ENCODE measurements at places on chromosomes 4 and X.

DNA sequence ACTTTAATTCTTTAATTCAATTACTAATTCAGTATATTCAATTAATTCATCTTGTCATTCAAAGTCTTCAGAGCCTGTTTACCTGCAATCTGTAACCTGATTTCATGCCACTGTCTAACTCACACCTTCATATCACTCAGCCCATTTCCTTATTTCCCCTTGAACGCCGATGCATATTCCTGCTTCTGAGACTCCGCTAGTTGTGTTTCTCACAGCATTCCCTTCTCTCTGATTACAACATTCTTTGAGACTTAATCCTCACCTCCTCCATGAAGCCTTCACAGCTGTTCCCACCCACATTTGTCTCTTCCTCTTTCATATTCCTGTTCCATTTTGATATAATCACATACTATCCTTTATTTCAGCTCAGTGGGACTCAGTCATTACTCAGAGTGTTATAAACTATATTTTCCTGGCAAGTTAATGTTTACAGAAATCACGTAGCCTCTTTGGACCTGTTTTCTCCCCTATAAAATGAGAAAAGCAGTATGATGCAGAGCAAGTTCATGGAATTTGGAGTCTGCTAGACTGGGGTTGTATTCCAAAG is 69.0 kb downstream of the MAP9 start:
- no peak for DNase-seq

DNA sequence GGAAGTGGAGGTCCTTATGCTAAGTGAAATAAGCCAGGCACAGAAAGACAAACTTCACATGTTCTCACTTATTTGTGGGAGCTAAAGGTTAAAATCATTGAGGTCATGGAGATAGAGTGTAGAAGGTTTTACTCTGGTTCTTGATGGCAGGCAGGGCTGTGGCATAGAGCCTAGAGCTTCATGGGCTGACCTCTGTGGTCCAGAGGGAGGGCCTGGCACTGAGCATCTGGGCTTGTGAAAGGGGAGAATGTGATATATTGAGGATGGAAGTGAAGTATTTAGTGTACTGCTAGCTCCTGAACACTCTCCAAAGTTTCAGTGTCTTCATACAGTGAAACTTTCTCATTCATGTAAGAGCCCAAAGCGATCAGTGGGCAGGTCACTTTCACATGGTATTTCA is 71.3 kb upstream of the ANXA3 start:
- DNase-seq: no peak

DNA sequence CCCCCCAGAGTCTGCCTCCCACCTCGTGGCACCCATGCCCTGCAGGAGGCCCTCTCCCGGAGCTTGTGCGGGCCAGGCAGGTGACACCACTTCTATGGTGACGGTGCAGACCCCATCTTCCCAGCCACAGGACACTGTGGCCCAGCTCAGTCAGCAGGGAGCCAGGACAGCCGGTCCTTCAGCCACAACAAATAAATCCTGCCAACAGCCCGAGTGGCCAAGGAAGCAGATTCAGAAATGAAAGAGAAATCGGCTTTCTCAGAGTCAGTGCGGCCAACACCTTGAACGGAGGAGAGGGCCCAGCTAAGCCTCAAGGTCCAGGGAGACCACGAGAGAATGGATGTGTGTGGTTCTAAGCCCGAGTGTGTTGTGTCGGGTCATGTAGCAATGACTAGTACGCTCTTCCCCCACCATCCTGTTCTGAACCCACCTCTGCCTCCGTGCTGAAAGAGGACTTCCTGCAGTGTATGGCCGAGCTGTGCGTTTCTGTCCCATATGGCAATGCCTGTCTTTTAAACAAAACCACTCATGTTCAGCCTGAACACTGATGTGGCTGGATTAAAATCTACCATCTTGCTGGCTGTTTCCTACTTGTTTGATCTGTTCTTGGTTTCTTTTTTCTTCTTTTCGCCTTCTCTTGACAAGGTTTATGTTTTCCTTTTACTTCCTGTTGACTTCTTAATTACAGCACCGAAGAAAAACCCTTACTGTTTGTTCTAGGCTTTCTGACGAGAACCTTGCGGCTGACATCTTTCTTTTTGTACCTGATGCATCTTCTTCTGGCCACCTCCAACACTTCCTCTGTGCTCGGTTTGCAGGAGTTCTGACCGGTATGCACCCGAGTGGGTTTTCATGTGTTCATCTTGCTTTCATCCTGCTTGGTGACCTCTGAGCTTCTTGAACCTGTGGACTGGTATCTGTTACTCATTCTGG is 53.1 kb downstream of the GAK start:
- no peak for DNase-seq

DNA sequence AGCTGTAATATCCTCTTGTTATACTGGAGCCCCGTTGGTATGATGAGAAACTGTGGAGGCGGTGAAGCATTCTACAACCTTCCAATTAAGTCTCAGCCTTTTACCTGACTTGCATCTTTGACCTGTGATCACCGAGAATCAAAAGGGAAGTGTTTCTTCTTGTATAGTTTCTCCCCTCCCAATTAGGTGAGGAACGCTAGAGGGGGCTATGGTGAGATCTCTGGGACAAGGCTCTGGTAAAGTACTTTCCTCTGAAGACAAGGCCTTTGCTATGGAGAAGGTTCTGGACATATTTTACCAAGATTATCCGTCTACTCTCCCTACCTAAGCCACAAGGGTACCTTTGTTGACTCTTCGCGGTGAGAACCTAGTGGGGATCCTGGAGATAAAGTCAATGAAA is 111.3 kb downstream of the CBLL2 start:
- DNase-seq: no peak

DNA sequence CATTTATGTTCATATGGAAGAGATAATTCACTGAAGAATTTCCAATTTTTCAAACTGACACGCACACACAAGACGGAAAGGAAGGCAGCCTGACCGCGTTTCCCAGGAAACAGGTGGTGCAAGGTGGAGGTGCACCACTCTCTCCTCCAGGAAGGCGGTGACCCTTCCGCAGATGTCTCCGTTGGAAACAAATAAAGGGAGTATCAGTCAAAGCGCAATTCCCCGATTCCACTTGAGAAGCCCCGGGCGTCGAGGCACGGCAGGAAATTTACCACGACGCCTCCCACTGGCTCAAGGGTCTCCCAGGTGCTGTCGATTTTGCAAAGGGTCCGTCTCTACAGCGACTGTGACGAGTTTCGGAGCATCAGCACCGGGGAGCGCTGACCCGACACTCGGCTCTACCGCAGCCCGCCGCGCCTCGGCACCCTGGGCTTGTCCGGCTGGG is 770 bp upstream of the TIGD2 start:
- DNase-seq: no peak

- DNase-seq: no peak
These were observed 209.3 kb upstream of the MAOA start for GRCh38 chrX:43446752-43447151.

- DNase-seq: no peak
These were observed 990 bp upstream of the HADH start for GRCh38 chr4:107988763-107989035.

GRCh38 chrX:19875050-19875431 is 12.4 kb downstream of the SH3KBP1 start:
- DNase-seq: no peak

DNA sequence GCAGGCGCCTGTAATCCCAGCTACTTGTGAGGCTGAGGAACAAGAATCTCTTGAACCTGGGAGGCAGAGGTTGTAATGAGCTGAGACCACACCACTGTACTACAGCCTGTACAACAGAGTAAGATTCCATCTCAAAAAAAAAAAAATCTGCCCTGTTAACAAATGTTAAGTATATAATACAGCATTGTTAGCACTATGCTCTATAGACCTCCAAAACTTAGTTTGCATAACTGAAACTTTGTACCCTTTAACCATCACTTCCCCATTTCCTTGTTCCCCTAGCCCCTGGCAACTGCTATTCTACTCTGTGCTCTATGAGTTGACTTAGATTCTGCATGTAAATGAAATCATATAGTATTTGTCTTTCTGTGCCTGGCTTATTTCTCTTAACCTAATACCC is 76.7 kb downstream of the TAB3 start:
- DNase-seq: no peak

- no peak for DNase-seq
These were observed 10.4 kb downstream of the LRPAP1 start for GRCh38 chr4:3521621-3522325.

DNA sequence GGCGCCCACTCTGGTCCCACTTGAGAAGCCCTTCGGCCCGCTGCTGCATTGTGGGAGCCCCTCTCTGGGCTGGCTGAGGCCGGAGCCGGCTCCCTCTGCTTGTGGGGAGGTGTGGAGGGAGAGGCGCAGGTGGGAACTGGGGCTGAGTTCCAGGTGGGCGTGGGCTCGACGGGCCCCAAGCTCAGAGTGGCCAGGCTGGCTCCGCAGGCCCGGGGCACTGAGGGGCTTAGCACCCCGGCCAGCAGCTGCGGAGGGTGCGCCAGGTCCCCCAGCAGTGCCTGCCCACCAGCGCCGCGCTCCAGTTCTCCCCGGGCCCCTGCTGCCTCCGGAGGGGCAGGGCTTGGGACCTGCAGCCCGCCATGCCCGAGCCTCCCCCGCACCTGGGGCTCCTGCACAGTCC is 65.2 kb upstream of the SMIM10 start:
- DNase-seq: no peak

DNA sequence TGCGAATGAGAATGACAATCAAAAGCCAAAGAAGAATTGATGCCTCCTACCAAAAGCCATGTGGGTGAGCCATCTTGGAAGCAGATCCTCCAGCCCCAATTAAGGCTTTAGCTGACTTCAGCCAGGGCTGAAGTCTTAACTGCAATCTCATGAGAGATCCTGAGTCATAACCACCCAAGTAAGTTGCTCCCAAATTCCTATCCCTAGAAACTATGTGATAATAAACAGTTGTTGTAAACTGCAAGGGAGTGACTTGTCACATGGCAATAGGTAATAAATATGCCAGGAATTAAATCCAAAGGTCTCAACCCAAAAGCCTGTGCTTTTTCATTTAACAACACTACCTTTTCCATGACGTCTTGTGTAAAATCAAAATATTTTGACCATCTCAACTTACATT is 154.2 kb upstream of the TBL1X start:
- no peak for DNase-seq

DNA sequence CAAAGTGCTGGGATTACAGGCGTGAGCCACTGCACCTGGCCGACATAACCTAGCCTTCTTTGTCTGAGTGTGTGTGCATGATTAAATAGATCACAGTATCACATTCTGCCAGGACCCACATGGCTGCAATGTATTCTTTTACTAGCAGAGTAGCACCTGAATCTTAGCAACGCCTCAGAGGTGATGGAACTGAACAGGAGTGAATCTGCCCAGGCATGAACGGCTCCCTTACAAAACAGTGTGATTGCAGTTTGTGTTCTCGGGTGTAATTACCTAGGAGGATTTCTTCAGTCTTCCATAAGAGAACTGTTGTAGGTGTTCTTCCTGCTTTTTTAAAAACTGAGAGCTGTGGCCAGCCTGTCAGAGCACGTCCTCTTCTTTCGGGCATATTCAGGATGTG is 122.7 kb upstream of the STS start:
- DNase-seq: no peak

GRCh38 chr4:7886007-7886973 is 53.4 kb downstream of the AFAP1 start:
- no peak for DNase-seq

- DNase-seq: no peak
These were observed 79.8 kb downstream of the ADAMTS3 start for GRCh38 chr4:72489267-72489666.

DNA sequence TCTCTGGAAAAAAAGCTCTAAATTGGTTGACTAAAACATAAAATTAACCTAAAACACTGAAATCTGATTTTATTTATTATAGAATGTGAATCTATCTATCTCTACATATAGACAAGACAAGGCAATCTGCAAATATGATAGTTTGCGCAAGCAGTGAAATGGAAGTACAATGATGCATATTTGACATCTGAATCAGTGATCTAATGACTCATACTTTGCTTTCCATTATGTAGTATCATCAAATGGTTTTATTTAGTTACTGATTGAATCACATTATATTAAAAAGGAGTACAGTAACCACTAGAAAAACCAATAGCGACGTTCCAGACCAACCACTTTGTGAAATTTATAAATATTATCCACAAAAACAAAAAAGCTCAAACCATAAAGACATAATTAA is 1969.3 kb downstream of the PCDH7 start:
- no peak for DNase-seq

- no peak for DNase-seq
These were observed 1.5 kb upstream of the MSMO1 start for GRCh38 chr4:165325732-165326512.

GRCh38 chr4:141652161-141652778 is 15.9 kb downstream of the IL15 start:
- DNase-seq: no peak

DNA sequence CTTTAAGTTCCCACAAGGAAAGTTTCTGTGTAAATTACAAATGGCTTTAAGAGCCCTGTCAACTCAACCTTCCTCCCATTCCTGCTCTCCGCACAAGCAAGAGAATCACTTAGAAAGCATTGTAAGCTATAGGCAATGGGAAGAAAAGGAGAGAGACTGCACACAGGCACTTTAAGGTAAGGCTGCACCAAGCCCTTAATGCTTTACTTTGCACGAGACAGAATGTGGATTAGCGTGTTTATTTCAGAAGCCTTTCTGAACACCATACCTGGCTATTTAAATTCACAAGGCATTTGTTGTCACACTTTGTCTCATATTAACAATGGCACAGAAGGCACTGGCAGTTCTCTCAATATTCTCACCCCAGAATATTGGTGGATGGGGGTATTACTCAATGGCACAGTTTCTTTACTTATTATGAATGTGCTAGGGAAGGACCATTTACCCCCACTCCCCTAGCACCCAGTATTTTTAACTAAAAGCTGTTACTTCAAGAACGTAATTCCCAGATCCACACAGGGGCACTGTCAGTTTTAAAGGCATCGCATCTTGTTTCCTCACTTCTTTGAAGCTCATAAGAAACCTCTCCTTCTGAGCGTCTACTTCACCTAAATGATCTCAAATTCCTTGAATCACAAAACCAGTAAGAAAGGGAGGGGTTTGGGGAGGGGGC is 150.0 kb downstream of the MAML3 start:
- DNase-seq: no peak

GRCh38 chr4:131551306-131551705 is 1597.8 kb upstream of the PCDH10 start:
- no peak for DNase-seq

- DNase-seq: no peak
These were observed 6.9 kb downstream of the UBA1 start for GRCh38 chrX:47200385-47201150.

GRCh38 chr4:188270273-188271069 is 131.2 kb downstream of the TRIML1 start:
- DNase-seq: no peak

- DNase-seq: no peak
These were observed 393.0 kb downstream of the PPP1R2C start for GRCh38 chrX:42384956-42385355.
